ENCODE measurements at places on chromosomes 16 and 17.

DNA sequence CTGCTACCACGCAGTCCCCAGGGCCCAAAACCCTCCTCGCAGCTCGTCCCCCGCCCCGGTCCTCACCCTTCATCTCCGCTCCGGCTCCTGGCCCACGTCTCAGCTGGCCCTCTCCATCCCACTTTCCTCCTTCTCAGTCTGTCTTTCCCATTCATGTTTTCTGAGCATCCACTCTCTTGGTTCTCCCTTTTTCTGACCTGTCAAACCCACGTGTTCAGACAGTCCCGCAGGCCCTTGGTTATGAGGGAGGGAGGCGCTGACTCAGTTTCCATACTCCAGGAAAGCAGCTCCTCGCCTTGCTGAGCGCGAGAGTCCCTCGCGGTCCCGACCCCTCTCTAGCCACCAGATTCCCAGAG is 392 bp upstream of the HID1 start:
- no peak for DNase-seq

DNA sequence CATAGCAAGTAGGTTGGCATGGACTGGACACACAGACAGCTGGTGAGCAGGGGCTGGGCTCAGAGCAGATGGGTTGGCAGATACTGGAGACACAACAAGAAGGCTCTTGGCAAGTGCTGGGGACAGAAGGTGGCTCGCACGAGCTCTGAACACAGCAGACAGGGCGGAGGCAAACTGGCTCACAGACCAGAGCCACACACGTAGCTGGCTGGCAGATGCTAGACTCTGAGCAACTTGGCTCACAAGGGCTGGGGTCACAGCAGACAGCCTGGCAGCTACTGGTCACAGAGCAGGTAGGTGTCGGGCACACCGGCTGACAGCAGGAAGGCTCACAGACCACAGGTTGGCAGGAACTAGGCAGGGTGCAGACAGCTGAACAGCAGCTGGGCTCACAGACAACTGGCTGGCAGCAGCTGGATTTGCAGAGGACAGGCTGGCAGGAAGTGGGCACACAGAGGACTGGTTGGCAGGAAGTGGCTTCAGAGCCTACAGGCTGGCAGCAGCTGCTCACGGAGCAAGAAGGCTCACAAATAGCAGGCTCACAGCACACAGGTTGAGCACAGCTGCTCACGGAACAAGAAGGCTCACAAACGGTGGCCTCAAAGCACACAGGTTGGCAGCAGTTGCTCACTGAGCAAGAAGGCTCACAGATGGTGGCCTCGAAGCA is 725 bp downstream of the KRTAP16-1 start:
- DNase-seq, result no peak

- DNase-seq, result no peak
These were observed 90.3 kb upstream of the BCAR1 start for GRCh38 chr16:75341564-75342307.

- DNase-seq, result no peak
These were observed 22.3 kb upstream of the HLF start for GRCh38 chr17:55242476-55242875.

- DNase-seq, result no peak
These were observed 212.5 kb upstream of the CPHXL start for GRCh38 chr16:75938818-75939217.

All from lower lobe of right lung (tissue), 2 donors.